ENCODE measurements at places on chromosomes 7 and 10. TPM values are rescaled to one million over a fixed set of nuclear protein-coding genes. Genes with fewer than 3 reads are reported as not detected.

Gene CCDC172
- total RNA-seq, result not detected

Gene PAX4
- total RNA-seq, result not detected

Gene LRRC18
- not detected for total RNA-seq

Gene ATOH7
- 0.11 TPM for total RNA-seq

Gene HMX3
- 0.32 TPM for total RNA-seq

Gene FAM24B
- total RNA-seq, result 0.45 TPM

Gene TSPAN33
- 39.3 TPM for total RNA-seq

Gene SAMD9L
- total RNA-seq, result 2.4 TPM

Gene GTF2IRD1
- 3.8 TPM for total RNA-seq

Gene RTKN2
- total RNA-seq, result 0.98 TPM

Gene GNG11
- 40.3 TPM for total RNA-seq

Gene NKX1-2
- total RNA-seq, result 4.9 TPM

Gene CYP3A4
- total RNA-seq, result not detected

Gene NPY4R2
- not detected for total RNA-seq

Gene SPDYE2B
- not detected for total RNA-seq

Gene GHRHR
- not detected for total RNA-seq

Gene LLCFC1
- not detected for total RNA-seq

Gene BMPER
- 0.05 TPM for total RNA-seq

Gene CLEC2L
- not detected for total RNA-seq

Gene NEBL
- total RNA-seq, result under 0.01 TPM

Gene POM121
- total RNA-seq, result 9.2 TPM

Gene STEAP2
- 0.80 TPM for total RNA-seq

Gene GIMAP7
- not detected for total RNA-seq

Gene ASAH2
- 1.1 TPM for total RNA-seq

Gene GRID2IP
- not detected for total RNA-seq

Gene TFEC
- total RNA-seq, result not detected

Gene FGFBP3
- 0.72 TPM for total RNA-seq

Gene CRYGN
- total RNA-seq, result not detected

Gene PARP12
- total RNA-seq, result 15.1 TPM

Gene LRRD1
- total RNA-seq, result not detected

Gene CACNA2D1
- 11.1 TPM for total RNA-seq

Gene AGFG2
- total RNA-seq, result 16.4 TPM

Gene FLNC
- total RNA-seq, result 0.11 TPM

Gene SLC26A4
- total RNA-seq, result 16.7 TPM

Gene TRIM8
- 11.7 TPM for total RNA-seq

Gene CYP2C8
- total RNA-seq, result not detected

Gene KCNIP2
- total RNA-seq, result 1.1 TPM

Gene TAF3
- 0.98 TPM for total RNA-seq

Gene CRHR2
- not detected for total RNA-seq

Gene WNT8B
- not detected for total RNA-seq

Gene ZP3
- 5.0 TPM for total RNA-seq

Gene EN2
- 2.2 TPM for total RNA-seq

Gene NUTM2B
- 0.67 TPM for total RNA-seq

Gene OR2A42
- not detected for total RNA-seq

Gene TEX47
- not detected for total RNA-seq

Gene HTR7
- 1.6 TPM for total RNA-seq

Gene POLR2J2
- total RNA-seq, result 2.5 TPM

Gene VWDE
- total RNA-seq, result 0.16 TPM

Gene GPC2
- 3.2 TPM for total RNA-seq

Gene MBL2
- total RNA-seq, result not detected

Gene PKD1L1
- 0.58 TPM for total RNA-seq

Gene GIMAP5
- 0.35 TPM for total RNA-seq
